Activated CD4-positive, alpha-beta T cell treated with anti-CD3 and anti-CD28 coated beads for 1 hour (primary cell): ENCODE measurements at places on chromosomes 16 and 17.

GRCh38 chr17:78426293-78426879 is 47.9 kb downstream of the PGS1 start:
- no peak for DNase-seq

GRCh38 chr17:71885662-71886061 is 235.2 kb upstream of the SOX9 start:
- no peak for DNase-seq

DNA sequence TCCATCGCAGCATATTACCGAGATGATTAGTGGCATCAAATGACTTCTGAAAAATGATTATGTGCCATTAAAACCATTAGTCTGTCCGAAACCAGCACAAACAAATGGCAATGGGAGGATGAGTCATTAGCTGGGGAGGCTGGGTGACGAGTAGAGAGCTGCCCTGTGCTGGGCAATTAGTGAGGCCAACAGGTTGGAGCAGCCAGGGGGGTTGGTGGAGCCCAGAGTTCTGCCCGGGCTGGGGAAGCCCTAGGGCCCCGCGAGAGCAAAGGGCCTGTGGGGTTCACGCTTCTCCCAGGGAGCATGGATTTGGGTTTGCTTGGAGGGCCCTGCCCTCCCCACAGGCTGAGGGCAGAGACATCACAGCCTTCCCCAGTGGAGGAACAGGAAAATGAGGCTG is 152.1 kb upstream of the RPL38 start:
- no peak for DNase-seq

- DNase-seq = no peak
These were observed 249.8 kb upstream of the MAF start for GRCh38 chr16:79850348-79850747.

DNA sequence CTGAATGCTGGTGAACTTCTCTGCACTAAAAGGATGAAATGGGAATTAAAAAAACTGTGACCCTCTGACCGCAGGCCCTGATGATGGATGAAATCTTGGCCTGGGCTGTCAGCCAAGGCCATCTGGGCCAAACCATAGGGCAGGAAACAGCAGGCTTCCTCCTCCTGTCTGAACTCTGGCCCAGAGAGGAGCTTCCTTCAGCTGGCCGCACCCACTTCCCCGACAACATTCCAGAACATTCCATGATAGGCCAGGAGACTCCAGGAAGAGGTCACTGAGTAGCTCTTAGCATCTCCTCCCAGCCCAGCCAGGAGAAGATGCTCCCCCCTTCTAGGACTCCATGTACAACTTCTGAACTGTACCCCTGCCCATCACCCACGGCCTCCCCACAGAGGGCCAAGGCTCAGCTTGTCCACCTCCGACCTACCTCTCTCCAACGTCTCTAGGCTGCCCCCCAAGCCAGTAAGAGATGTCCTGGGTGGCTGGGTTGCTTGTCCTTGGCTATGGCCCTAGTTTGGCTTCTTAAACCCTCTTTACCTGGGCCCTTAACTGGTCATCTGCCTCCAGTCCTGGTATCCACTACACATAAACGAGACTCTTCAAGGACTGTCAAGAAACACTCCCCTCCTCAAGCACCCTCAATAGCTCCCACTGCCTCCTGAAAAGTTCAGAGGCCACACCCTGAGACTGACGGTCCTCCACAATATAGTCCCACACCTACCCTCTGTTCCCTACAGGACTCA is 1.7 kb downstream of the RPH3AL start:
- DNase-seq = no peak

- DNase-seq = no peak
These were observed 175.2 kb upstream of the SALL1 start for GRCh38 chr16:51326131-51326856.

GRCh38 chr17:81127526-81128177 is 37.7 kb upstream of the PVALEF start:
- no peak for DNase-seq

GRCh38 chr16:89135971-89136765 is 35.4 kb upstream of the CDH15 start:
- no peak for DNase-seq

DNA sequence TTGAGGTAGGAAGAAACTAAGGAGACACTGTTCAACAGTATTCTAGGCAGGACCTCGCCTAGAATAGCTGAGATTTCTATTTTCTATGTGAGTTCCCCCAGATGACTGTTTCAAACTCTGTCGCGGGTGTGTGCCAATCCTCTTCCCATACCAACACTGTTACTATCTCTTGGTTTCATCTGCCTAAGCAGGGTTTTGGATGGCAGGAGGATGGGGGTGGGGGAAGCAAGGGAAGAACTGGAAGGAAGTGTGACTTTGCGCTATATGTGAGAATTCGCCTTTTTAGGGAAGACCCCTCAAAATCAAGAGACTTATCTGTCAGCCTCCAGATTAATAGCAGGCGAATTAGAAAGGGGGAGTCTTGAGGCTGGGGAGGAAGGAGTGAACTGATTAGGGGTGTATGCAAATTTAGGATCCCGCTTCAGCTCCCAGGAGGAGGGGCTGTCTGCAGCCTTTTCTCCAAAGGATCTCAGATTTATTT is 521 bp upstream of the G6PC3 start:
- no peak for DNase-seq

GRCh38 chr16:11399261-11399831 is 54.1 kb downstream of the RMI2 start:
- no peak for DNase-seq

DNA sequence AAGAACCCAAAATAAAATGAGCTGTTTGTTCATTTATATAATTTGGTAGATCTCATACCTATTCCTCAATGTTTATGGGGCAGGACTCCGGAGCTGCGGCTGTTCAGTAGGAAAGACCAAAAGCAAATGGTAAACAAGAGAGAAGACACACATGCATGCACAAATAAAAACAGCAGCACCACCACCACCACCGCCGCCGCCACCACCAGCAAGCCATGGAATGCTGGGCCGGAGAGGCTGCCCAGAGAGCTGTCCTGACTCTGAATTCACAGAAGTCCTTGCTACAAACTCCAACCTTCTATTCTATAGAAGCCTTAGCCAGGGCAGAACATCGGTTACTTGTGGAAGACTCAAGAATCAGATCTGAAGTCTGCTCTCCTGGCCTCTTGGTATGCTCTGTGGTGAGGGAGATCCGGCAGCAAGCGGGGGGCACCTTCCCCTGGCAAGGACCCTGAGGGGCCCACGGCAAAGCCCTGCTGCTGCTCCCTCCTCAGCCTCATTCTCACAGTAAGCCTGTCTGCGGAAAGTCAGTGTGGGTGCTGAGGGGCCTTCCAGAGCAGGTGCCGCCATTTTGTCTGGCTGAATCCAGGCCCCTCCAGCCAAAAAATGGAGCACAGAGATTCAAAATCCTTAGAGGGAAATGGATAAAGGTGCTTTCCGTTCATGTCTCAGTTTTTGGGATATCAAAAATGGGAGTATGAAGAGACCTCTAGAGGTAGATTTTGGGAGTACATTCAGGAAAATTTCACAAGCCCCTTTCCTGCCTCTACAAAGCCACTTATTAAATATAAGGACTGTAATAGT is 6.4 kb upstream of the FOXJ1 start:
- no peak for DNase-seq

GRCh38 chr16:46801428-46802049 is 29.4 kb downstream of the C16orf87 start:
- no peak for DNase-seq

DNA sequence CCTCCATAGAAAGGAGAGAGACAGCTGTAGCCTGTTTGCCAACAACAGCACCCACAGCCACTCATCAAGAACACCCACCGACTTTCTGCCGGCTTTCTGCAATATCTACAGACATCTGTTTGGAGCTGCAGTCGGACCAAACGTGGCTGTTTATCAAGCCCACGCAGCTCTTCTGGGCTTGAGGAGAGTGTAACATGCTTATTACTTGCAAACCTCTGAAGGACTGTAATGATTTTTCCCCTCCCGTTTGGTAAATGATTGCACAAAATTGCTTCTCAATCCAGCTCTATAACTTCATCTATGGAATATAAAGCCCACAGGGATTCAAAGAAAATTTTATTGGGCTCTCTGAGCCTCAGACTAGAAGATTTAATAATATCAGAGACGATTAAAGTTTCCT is 100.5 kb downstream of the VAT1L start:
- no peak for DNase-seq

DNA sequence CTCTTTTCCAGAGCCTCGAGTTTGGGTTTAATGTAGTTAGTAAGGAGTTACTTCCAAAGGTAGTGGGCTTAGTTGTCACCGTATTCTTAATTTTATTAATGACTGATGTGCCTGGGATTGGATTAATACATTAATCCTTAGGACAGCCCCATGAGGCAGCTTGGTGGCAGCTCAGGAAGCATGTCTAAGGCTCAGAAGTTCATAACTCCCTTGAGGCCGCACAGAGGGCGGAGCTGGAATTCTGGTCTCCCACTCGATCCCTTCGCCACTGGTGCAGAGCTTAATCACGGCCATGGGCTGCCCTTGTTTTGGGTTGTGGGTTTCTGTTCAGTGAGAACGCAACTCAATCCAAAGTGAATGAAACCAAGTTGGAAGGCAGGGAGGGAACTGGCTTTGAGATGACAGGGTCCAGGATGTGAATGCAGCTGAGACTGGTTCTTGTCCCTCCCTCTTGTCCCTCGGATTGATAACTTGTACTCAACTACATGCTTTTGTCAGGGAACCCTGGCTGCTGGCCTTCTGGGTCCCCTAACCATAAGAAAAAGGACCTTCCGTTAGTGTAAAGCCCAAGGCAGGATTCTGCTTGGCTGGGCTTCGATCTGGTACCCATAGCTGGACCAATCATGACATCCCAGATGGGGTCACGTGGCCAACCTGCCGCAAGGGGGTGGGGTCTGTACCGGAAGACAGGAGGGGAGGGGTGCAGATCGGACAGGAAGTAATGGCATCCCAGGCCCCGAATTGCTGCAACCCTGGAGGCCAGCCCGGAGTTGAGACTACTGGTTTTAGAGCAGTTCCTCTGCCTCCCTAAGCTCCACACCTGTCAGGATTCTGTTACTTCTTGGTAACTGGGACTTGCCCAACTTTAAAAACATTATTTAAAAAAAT is 45.4 kb downstream of the SNX20 start:
- no peak for DNase-seq

DNA sequence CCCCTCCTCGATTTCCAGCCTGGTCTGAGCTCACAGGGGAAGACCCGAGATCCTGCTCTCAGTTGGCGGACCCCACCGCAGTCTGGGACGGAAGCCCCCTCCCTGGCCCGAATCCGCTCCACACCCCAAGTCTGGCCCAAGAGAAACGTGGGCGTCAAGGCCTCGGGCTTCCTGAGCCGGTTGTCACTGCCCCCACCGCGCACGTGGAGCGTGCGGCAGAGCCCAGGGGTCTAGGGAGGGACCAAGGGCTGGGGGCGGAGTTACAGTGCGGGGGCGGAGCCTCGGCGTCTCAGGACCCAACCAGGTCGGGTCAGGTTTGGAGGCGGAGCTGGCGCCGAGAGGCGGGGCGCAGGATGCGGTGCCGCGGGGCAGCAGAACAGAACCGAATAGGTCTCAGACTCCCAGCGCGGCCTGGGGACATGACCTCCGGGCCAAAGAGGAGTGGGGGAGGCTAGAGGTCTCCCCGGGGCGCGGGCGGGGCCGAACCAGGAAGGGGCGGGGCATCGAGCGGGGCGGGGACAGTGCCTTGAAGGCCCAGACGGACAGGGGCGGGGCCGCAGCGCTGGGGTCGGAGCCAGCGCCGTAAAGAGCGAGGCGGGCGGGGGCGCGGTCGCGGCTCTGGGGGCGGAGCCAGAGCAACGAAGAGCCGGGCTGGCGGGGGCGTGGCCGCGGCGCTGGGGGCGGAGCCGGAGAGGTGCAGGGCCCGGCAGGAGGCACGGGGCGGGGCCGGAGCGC is 431 bp upstream of the ZFPM1 start:
- peak; percentile 97 for DNase-seq

- DNase-seq = no peak
These were observed 436 bp downstream of the SHPK start for GRCh38 chr17:3635474-3636153.

GRCh38 chr17:28887871-28888471 is 9.6 kb downstream of the FLOT2 start:
- DNase-seq = no peak
